ENCODE measurements at places on chromosomes 7 and 10. TPM values are rescaled to one million over a fixed set of nuclear protein-coding genes. Genes with fewer than 3 reads are reported as not detected.

DNA sequence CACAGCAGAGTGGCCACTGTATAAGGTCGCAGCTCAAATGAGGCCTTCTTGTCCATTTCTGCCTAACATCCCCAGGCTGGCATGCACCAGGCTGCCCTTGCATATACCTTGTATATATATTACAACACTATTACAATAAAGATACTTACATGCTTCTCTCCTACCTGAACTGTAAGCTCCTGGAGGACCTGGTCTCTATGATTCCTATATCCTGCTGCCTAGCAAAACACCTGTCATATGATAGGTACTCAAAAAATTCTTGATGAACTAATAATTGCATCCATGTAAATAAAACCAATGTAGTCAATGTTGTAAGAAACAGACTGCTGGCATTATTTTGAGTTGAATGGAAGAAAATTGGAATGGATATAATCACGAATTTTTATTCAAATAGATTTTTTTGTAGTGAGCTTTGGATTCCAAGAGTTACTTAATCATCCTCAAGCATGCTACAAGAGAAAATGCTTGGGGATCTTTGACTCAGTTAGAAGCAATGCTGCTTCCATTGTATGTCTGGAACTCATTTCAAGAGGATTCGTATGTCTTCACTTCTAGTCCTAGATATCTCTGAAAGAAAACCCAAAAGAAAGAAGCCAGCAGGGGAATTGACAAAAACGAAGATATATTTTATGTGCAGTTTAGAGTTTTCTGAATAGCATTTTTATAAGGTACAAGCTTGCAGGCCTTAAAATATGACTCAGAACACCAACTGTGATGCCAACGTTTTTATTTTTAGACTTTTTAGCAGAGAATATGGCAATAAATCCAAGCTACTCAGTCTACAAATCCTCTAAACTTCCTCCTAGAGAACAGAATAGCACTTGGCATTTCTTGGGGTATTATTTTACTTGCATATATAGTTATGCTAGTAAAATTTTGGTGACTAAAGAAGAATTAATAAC, 53.1 kb downstream of the OSBPL3 start:
- H3K36me3 ChIP-seq, result no peaks in the 10 kb centered on the region
- H3K27ac ChIP-seq, result no peak overlapping the region
- H3K27me3 ChIP-seq, result no peaks in the 10 kb centered on the region
- peaks cover 5% of the 10 kb centered on the region for H3K4me1 ChIP-seq
- no peak overlapping the region for H3K4me3 ChIP-seq

DNA sequence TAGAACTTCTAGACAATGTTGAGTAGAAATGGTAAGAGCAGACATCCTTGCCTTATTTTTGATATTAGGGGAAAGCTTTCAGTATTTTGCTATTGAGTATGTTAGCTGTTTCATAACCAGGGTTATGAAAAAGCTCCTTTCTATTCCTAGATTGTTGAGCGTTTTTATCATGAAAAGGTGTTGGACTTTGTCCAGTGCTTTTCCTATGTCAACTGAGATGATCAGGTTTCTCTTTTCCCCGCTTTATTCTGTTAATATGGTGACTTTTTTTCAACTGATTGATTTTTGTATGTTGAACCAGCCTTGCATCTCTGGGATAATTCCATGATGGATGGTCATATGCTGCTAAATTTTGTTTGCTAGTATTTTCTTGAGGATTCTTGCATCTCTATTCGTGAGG, 58.5 kb downstream of the LCOR start:
- H3K4me3 ChIP-seq, result no peak overlapping the region
- H3K27me3 ChIP-seq, result no peaks in the 10 kb centered on the region
- no peak for DNase-seq
- no peaks in the 10 kb centered on the region for H3K36me3 ChIP-seq

DNA sequence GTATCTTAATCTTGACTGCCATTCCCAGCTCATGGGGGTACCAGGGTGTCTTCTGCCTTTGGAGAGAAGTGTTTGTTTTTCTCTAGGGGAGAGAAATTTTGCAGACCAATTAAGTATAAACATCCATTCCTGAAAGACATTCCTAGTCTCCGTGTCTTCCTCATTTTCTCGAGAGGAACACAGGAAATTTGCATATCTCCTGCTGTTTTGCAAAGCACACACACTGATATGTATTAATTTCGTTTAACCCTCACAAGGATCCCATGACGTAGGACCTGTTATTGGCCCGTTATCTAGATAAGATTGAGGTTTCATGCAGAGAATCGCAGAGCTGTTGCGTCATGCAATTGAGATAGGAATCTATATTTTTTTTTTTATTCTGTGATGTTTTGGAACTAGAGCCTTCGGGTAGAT, 944 bp downstream of the RHBDD2 start:
- H3K27me3 ChIP-seq, result no peaks in the 10 kb centered on the region
- peak overlapping the region; percentile 92 for H3K4me3 ChIP-seq
- DNase-seq, result no peak
- H3K4me1 ChIP-seq, result no peaks in the 10 kb centered on the region

- no peak for DNase-seq
- no peaks in the 10 kb centered on the region for H3K4me1 ChIP-seq
- no peak overlapping the region for H3K27ac ChIP-seq
- no peak overlapping the region for H3K4me3 ChIP-seq
These were observed 22.1 kb downstream of the HKDC1 start for GRCh38 chr10:69242040-69242851.

DNA sequence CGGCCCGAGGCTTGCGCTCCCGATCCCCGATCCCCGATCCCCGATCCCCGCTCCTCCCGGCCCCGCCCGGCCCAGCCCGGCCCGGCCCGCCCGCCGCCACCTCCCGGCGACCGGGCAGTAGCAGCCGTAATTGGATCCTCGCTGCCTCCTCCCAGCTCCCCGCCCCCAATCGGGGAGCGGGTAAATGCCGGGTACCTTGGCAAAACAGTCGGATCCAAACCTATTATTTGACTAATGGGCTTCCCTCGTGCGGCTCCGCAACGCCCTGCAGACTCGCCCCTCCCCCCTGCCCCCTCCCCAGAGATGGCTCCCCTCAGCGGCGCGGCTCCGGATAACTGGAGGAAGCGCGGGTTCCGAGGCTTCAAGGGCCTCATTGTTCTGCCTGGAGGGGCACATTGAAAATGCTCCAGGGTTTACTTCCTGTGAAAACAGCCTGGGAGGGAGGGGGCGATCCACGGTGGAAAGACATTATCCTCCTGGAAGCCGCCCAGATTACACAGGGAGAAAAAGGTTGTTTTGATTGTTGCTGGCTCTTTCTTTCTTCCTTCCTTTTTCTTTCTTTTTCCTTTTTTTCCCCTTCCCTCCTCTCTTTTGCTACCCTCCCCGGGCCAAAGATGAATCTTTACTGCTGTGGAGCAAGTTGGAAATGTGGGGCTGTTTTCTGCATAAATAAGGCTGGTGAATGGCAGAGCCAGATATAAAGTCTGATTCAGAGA, 94.7 kb upstream of the ZMIZ1 start:
- peak overlapping the region; percentile 39 for H3K4me3 ChIP-seq
- peaks cover 18% of the 10 kb centered on the region for H3K4me1 ChIP-seq
- peak; percentile 84 for DNase-seq
- H3K27me3 ChIP-seq, result no peaks in the 10 kb centered on the region
- peak overlapping the region; percentile 95 for H3K27ac ChIP-seq
- H3K36me3 ChIP-seq, result no peaks in the 10 kb centered on the region

GRCh38 chr7:131508754-131509486, 47.5 kb downstream of the PODXL start:
- no peak overlapping the region for H3K4me3 ChIP-seq
- no peaks in the 10 kb centered on the region for H3K27me3 ChIP-seq
- DNase-seq, result no peak
- peak overlapping the region; percentile 60 for H3K27ac ChIP-seq
- no peaks in the 10 kb centered on the region for H3K36me3 ChIP-seq

- no peaks in the 10 kb centered on the region for H3K36me3 ChIP-seq
- DNase-seq, result no peak
- no peaks in the 10 kb centered on the region for H3K27me3 ChIP-seq
- H3K4me1 ChIP-seq, result no peaks in the 10 kb centered on the region
- H3K4me3 ChIP-seq, result no peak overlapping the region
These were observed 7.6 kb upstream of the ASCC1 start for GRCh38 chr10:72223743-72224101.

DNA sequence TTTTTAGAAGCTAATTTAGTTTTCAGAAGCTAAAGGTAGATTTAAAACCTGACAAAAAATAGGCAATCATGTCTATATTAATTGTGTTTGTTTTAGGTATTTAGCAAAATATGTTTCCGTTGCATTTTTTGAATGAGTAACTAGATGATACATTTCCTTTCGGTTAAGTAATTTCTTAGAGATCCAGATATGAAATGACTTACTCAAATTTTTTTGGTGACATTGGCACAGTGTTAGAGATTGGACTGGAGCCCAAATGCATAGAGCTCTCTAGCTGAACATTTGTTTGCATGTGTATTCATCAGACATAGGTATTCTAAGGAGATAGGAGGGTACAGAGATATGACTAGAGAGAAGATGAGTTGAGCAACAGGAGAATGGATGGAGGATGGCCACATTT, 1.9 kb downstream of the BUB3 start:
- no peak for DNase-seq
- H3K27me3 ChIP-seq, result no peaks in the 10 kb centered on the region
- H3K27ac ChIP-seq, result no peak overlapping the region
- H3K36me3 ChIP-seq, result no peaks in the 10 kb centered on the region
- H3K4me1 ChIP-seq, result peaks cover 1% of the 10 kb centered on the region

- H3K4me3 ChIP-seq, result no peak overlapping the region
- H3K27ac ChIP-seq, result no peak overlapping the region
- no peaks in the 10 kb centered on the region for H3K4me1 ChIP-seq
- DNase-seq, result no peak
These were observed 45.2 kb downstream of the VPS41 start for GRCh38 chr7:38863601-38864291.

DNA sequence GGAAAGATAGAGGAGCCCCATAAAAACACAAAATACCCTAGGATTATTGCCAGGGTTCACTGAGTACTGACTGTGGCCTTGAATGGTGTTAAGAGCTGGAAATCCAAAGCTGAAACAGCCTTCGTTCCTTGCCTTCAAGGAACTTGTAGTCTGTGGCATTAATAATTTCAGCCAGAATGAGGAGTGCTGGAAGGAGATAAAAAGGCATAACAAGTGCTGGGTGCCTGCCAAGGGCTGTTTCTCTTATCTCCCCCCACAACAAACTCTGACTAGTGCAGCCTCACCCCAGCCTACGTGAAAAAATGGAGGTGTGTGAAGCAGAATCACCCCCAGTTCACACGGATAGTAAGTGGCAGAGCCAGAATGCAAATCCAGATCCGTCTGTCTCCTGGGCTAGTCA, 199.1 kb upstream of the LYZL2 start:
- H3K27ac ChIP-seq, result no peak overlapping the region
- no peaks in the 10 kb centered on the region for H3K27me3 ChIP-seq
- no peak overlapping the region for H3K4me3 ChIP-seq
- H3K4me1 ChIP-seq, result peaks cover 5% of the 10 kb centered on the region

DNA sequence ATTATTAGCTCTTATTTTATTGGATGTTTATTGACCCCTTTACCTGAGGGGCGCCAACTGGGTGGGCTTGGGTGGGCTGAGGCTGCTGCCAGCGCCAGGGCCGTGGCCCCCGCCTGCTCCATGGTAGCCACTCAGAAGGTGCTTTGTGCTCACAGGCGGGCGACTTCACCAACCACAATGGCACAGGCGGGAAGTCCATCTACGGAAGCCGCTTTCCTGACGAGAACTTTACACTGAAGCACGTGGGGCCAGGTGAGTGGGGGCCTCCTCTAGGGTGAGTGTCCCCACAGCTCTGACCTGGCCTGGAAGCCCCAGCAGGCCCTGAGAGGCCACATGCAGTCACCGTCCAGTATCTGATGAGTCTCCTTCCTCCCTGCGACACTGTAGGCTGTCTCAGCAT, 4.1 kb downstream of the PPIF start:
- H3K27ac ChIP-seq, result no peak overlapping the region
- no peak for DNase-seq
- no peaks in the 10 kb centered on the region for H3K4me1 ChIP-seq

GRCh38 chr7:132098327-132098726, 477.9 kb downstream of the PLXNA4 start:
- no peak overlapping the region for H3K4me3 ChIP-seq
- no peaks in the 10 kb centered on the region for H3K4me1 ChIP-seq
- H3K27ac ChIP-seq, result no peak overlapping the region
- H3K27me3 ChIP-seq, result no peaks in the 10 kb centered on the region

The SPAG6 gene
- 3.9 TPM for total RNA-seq

The MRLN gene
- total RNA-seq, result not detected

The IKZF1 gene
- 828 TPM for total RNA-seq

The NPTX2 gene
- 4.1 TPM for total RNA-seq

The ELAPOR2 gene
- 6.7 TPM for total RNA-seq

The DDX50 gene
- 76.3 TPM for total RNA-seq

The C7orf57 gene
- not detected for total RNA-seq

All from uterus (tissue), 4 donors.